IPS DF 19.7 (cell line): ENCODE measurements at places on chromosomes 2 and 18.

DNA sequence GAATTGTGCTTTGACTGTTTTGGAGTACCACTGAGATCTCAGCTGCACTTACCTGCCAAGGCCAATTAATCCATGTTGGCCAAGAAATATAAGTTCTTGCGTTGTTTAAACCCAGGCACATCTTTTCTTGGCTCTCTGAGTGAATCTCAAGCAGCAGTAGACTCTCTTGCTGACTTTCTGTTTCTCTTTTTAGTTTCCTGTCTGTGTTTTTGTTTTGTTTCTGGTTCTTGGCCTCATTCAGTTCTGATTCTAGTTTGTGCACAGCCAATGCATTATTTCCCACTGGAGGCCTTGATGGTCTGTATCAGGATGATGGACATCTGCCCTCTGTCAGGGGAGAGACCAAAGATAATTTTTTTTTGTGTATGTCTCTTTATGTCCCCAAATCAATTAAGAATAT lies 379.4 kb downstream of the CDH2 start:
- DNase-seq = no peak

DNA sequence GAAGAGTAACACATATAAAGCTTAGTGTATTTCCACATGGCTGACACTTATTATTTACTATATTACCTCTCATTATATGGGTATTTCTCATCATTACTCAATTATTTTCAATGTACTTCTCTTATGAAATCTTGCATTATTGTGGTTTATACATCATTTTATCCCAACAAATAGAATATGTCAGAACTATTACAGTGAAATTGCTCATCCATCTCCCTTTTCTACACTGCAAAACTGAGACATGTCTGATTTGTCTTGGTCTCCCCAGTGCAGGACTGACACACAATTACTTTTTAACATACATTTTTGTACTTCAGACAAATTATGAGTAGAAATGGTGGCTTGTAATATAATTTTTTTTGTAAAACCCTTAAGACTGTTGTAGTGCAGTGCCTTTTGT lies 600.9 kb downstream of the PLCL1 start:
- DNase-seq = no peak

DNA sequence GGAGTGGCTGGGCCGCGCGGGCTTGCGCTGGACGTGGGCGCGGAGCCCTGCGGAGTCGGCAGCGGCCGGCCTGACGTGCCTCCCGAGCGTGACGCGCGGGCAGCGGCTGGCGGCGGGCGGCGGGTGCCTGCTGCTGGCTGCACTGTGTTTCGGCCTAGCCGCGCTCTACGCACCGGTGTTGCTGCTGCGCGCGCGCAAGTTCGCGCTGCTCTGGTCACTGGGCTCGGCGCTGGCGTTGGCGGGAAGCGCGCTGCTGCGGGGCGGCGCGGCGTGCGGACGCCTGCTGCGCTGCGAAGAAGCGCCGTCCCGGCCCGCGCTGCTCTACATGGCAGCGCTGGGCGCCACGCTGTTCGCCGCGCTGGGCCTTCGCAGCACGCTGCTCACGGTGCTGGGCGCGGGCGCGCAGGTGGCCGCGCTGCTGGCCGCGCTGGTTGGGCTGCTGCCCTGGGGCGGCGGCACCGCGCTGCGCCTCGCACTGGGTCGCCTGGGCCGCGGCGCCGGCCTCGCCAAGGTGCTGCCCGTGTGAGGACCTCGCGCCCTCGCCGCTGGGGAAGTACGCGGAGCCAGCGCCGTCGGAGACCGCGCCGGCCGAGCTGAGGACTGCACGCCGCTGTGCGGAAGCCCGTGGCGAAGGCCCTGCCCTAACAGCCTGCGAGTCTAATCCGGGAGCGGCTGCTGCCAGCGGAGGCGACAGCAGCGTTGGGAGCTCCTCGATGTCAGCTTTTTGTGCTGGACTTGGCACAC lies 526 bp downstream of the SFT2D3 start:
- no peak for DNase-seq

GRCh38 chr2:150292807-150293206 lies 194.7 kb downstream of the RND3 start:
- no peak for DNase-seq

DNA sequence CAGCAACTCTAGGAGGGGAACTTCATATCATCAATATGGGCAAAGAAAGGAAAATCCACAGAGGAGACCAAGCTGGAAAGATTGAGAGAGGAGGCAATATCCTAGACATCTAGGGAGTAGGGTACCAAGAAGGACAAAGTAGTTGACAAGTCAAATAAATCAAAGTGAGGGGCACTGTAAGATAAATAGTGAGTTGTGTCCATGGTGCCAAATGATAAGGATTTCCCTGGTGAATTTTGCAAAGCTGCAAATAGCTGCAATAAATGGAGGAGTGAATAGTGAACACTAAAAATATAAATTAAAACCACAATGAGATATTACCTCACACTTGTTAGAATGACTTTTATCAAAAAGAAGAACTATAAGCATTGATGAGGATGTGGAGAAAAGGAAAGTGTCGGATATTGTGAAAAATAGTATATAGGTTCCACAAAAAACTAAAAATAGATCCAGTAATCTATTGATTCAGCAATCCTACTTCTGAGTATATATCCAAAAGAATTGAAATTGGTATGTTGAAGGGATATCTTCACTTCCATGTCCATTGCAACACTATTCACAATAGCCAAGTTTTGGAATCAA lies 258.2 kb upstream of the FN1 start:
- DNase-seq = no peak

GRCh38 chr18:69250305-69251151 lies 150.2 kb upstream of the DOK6 start:
- DNase-seq = no peak

GRCh38 chr2:39728941-39729351 lies 50.1 kb downstream of the THUMPD2 start:
- DNase-seq = no peak

DNA sequence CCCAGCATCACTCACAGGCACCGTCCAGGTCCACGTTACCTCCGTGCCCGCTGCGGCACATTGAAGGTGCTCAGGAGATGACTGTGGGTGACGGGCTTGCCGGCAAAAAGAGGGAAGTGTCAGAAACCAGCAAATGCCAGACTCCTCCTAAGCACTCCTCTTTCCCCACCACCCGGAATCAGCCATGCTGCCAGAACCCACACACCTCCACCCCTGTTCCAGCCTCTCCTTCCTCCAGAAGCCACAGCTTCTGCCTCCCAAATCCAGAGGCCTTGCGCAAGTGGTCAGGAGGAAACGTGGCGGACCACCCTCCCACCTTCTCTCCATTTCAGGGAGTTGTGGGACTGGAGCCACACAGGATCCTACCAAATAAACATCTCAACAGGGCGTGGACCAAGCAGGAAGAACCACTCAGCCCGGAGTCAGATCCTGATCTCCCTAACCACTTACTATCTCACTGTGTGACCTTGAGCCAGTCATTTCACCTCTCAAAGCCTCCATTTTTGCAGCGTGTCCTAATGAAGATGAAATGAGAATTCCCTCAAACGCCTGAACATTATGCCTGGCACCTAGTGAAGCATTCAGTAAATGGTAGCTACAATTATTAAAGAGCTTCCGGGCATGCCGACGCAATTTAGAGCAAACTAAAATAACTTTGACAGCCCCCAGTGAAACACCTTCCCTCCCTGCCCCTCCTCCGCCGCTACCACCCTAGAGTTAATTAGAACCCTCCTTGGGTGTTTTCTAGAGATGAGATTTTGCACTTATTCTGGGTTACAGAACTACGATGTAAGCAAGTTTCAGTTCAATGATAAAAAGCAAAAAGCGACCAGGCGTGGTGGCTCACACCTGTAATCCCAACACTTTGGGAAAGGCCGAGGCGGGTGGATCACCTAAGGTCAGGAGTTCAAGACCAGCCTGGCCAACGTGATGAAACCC lies 32.9 kb downstream of the SMAD7 start:
- DNase-seq = no peak

DNA sequence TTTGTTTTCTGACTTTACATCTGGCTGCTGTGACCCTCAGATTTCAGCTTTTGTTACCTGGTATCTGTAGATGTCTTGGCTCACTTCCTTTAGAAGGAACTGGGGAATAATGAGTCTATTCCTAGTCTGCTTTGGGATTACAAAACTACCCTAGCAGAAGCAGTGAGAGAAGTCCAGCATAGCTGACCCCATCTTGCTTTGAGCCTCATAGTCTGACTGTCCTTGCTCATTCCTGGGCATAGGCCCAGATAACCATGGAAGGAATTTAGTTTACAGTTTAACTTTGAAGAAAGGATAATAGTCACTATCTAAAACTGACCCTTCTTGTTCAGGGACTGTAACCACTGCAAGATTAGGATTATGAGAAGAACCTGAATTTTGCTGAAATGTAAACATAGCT lies 163.0 kb upstream of the HNMT start:
- DNase-seq = no peak
